ENCODE measurements at places on chromosomes 3 and 15.

DNA sequence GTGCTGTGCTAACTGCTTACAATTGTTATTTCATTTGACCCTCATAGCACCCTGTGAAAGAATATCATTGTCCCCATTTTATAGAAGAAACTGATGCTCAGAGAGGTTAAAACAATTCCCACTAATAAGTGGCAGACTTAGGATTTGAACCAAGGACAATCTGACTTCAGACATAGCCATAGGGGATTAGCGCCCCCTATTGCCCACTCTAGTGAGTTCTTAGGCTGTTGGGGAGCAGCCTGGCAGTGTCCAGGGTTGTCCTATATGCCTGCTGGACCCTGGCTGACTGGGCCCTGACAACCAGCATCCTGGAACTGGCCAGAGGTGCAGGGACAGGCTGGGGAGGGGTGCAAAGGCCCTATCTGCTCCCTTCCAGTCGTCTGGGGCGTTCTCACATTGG, 15.4 kb downstream of the DPH3 start:
- DNase-seq, result no peak

- peak; percentile 79 for DNase-seq
These were observed 24.1 kb upstream of the SLC6A1 start for GRCh38 chr3:10968401-10968800.

DNA sequence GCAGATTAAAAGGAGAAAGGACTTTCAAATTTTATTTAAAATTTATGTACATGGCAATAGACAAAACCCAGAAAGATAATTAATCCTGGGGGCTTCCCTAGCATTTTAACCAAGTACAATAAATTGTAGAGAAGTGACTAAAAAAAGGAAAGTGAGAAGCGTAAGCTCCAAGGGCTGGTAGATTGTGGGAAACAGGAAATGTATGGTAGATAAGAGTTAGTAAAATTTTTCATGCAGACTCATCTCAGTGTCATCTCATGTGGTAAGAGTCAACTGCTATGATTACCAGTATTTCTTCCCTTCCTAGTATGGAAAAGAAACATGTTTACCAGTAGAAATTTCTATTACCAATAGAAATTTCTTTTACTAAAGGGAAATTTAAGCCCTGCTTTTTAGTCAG, 464.3 kb upstream of the AGTR1 start:
- no peak for DNase-seq

DNA sequence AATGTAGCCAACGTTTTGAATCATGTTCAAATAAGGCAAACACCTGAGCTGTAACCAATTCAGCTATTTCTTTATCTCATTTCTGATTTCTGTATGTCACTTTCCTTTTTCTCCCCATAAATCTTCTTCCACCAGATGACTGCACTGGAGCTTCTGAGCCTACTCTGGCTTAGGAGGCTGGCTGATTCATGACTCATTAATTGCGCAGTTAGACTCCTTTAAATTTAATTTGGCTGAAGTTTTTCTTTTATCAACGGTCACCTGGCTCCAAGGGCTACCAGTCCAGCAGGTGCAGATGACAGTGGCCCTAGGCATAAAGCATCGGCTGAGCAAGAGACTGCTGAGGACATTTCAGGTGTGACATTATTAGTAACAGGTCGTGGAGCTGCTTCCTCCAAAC, 39.6 kb upstream of the ITGA11 start:
- no peak for DNase-seq

DNA sequence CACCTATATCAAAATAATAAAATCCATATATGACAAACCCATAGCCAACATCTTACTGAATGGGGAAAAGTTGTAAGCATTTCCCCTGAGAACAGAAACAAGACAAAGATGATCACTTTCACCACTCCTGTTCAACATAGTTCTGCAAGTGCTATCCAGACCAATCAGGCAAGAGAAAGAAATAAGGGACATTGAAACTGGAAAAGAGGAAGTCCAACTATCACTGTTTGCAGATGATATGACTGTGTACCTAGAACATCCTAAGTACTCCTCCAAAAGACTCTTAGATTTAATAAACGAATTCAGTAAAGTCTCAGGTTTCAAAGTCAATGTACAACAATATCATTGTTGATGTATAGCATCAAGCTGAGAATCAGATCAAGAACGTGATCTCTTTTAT, 35.6 kb upstream of the FGF7 start:
- DNase-seq, result no peak

DNA sequence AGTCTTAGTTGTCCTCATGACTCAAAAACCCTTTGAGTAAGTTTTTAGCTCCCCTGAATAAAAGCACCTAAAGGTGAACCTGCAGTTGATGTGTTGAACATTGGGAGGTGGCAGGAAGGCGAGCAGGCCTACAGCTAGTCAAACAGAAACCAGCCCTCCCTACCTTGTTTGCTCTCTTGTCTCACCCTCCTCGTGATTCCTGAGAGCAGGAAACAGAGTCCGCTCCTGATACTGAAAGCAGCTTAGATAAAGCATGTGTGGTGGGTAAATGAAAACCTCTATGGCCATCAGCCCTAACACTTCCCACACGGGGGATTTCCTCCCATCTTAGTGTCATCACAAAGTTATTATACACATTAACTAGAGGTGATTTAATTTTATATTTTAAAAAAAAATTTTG, 21.8 kb upstream of the CLDN18 start:
- DNase-seq, result no peak

Measured in smooth muscle cell of the brain vasculature (primary cell).